ENCODE measurements at places on chromosomes 13 and 19. TPM values are rescaled to one million over a fixed set of nuclear protein-coding genes. Genes with fewer than 3 reads are reported as not detected.

The HSD17B14 gene
- total RNA-seq = 1.7 TPM

The CNFN gene
- total RNA-seq = not detected

The GRK1 gene
- 1.2 TPM for total RNA-seq

The POU2F2 gene
- 4.9 TPM for total RNA-seq

The ZNF614 gene
- 20.4 TPM for total RNA-seq
